ENCODE measurements at places on chromosomes 5 and 9.

GRCh38 chr5:172641359-172642050 is 442 bp downstream of the NEURL1B start:
- no peak for DNase-seq

DNA sequence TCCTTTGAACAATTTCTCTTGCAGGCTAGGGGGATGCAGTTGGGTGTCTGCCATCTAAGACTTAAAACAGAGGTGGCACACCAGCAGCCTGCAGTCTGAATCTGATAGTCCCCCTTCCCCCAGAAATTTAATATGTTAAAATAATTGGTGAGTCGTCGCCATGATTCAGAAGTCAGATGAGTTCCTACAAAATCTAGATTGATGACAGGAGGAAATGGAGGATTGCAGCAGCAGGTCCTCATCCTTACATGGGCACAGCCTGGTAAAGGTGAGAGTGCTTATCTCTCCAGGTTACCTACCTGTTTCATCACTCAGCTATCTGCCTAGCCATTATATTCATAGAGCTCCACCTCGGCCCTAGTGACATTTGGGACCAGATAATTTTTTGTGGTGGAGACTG is 112.3 kb downstream of the PCSK1 start:
- no peak for DNase-seq

DNA sequence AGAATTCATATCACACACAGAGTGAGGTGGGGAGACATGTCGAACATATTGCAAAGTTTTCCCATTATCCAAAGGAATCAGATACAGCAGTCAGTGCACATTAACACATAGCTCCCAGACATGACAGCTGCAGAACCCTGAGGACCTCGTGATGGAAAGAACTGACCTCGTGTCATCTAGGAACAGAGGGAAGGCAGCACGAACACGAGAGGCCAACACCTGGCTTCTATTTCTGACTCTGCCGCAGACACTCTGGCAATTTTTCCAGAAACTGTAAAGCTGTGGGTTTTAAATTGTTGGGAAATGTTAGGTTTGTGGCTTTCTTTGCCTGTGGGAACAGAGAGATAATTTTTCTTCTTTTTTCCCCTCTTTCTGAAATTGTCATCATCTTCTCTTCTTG is 315.0 kb upstream of the PIK3R1 start:
- no peak for DNase-seq

DNA sequence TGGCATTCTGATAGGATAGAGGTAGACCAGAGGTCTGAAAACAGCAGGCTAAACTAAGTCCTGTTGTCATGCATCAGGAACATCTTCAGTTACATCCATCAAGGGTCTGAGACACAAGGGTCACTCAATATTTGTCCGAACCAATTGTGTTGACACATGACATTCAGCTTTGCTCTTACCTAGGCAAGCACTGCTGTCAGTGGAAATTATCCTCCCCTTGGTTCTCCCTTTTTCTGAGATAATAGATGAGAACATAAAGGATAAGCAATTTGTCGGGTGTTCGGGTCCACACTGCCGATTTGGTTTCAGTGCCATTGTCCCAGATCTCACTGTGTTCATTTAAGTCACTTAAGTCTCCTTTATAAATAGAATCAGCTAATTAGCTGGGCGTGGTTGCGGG is 148.3 kb upstream of the MSX2 start:
- no peak for DNase-seq

- DNase-seq, result no peak
Observed at GRCh38 chr9:113947941-113948340, 71.8 kb downstream of the ZNF618 start.

- DNase-seq, result no peak
Observed at GRCh38 chr5:15783734-15784133, 283.8 kb downstream of the FBXL7 start.

- no peak for DNase-seq
Observed at GRCh38 chr9:86557063-86557766, 203.0 kb upstream of the TUT7 start.

GRCh38 chr5:65037831-65038815 is 269.4 kb downstream of the CWC27 start:
- DNase-seq, result no peak

- no peak for DNase-seq
Observed at GRCh38 chr9:70607926-70608325, 193.5 kb upstream of the KLF9 start.

- no peak for DNase-seq
Observed at GRCh38 chr5:110048491-110048890, 358.8 kb downstream of the MAN2A1 start.

DNA sequence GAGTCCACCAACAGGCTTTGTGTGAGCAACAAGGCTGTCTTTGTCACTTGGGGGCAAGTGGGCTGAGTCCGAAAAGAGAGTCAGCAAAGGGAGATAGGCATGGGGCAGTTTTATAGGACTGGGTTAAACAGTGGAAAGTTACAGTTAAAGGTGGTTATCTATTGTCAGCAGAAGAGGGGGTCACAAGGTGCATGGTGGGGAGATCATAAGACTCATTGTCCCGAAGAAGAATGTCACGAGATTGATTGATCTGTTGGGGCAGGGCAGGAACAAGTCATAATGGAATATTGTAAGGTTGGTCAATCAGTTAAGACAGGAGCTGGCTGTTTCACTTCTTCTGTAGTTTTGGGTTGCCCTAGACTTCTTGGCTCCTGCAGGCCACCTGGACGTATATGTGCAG is 7.6 kb upstream of the HMGCS1 start:
- DNase-seq, result no peak

GRCh38 chr9:131752231-131752884 is 12.5 kb upstream of the RAPGEF1 start:
- no peak for DNase-seq

DNA sequence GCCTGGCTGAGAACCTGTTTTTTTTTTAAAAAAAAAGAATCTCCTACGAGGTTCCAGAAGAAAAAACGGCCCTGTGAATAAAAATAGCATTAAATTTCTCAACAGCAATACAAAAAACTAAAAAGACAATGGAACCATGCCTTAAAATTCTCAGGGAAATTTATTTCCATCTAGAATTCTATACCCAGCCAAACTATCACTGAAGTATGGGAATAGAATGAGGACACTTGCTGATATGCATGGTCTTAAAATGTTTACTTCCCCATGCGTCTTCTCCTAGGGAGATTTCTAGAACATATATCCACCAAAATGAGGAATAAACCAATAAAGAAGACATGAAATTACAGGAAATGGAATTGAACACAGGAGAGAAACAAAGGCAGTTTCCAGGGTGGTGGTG is 16.5 kb upstream of the NSMF start:
- DNase-seq, result no peak

DNA sequence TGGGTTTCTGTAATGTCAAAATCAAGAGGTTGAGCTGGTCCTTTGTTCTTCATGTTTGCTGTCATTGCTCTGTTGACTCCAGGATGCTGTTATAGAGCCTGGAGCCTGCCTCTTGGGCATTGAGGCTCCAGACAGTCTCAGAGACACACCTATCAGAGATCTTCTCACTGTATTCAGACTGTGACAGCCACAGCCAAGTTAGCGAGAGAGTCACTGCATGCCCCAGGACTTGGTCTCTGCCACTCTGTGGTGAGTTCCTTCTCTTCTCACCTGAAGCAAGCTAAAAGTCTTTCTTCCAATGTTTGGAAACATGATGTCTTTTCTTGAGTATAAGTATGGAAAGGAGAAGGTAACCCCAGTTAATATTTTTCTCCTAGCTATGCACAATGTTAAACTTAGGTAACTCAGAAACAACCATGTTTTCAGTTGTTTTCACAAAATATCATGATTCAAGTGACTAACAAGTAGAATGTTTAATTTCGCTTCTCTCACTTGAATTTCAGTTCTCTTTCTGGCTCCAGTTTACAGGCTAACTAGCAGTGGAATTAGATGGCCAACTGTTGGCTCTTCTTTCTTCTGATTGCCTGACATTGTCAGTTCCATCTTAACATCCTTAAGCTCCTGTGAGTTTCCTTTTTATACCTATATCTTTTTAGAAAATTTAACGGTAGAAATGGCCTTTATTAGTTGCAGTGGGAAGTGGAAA is 20.6 kb upstream of the ZFYVE16 start:
- no peak for DNase-seq

- DNase-seq, result no peak
Observed at GRCh38 chr5:102511666-102512065, 12.9 kb upstream of the SLCO6A1 start.

DNA sequence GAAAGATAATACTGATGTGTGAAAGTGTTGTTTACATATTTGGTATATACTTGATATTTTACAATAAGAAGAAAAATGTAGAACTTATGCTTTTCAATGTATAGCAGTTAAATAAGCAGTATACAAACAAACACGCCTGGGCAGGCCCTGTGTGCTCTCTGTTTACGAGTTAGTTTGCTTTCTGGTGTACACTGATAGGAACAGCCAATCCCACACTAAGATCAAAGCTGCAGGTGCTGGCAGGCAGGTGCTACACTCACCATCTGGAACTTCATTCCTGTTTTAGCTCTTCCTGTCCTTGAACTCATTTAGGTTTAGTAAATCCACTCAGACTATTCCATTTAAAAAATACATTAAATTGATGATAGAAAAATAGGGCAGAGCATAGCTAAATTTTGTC is 614.7 kb upstream of the ST8SIA4 start:
- DNase-seq, result no peak

- no peak for DNase-seq
Observed at GRCh38 chr5:163509291-163509951, 4.0 kb downstream of the MAT2B start.

- DNase-seq, result no peak
Observed at GRCh38 chr5:34523387-34523726, 132.8 kb upstream of the RAI14 start.

DNA sequence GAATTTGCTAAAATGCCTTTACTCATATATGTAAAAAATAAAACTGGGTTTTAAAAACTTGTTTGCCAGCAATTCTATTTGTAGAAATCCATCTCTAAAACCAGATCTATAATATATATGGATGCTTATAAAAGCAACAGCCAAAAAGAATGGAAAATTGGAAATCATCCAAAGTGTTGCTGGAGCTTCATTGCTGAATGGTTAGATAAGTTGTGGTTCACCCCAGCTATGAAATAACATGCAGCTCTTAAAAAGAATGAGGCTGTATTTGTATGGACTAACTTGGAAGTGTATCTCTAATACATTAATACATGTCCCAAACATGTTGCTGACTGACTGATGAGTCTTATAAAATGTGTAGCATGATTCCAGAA is 76.2 kb downstream of the STK10 start:
- no peak for DNase-seq

DNA sequence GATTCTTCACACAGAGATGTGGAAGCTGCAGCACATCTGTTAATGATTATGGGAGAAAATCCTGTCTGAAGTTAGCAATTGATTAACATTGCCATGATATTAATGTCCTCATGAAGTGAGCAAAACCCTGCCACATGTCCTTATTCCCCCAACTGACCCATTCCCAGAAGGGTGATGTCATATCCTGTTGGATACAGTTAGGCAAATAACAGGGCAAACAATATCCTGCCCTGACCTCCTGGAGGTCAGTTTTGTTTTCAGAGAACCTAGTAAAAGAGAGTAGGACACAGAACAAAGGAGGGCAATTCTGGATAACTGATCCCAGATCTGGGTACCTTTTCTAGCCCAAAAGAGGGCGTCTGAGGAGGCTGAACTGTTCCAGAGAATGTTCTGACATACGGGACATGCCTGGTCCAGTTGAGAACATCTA is 11.0 kb downstream of the ABLIM3 start:
- DNase-seq, result no peak

DNA sequence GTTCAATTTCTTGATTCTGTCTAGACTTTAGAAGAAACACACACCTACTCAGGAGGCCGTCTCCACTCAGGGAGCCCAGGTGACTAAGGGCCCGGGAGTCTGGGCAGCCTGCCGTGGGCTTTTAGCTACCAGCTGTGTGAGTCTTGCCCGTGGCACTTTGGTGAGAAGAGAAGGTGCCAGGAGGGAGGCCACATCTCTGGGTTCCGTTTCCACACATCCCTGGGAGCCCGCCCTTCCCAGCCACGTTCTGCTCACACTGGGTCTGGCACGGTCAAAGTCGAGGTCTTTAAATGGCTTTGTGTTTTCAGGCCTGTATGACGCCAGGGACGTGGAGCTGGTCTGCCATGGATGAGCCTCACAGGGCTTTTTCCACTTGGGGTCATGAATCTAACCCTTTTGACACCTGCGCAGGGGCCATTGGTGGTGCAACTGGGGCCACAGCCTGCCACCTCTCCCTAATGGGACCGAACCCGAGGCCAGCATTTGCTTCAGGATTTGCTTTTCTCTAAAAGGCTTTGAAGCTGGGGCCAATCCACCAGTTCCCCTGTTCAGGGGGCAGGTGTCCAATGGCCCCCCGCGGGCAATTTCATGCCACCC is 17.2 kb upstream of the FCN2 start:
- no peak for DNase-seq

GRCh38 chr5:9447691-9448090 is 98.2 kb downstream of the SEMA5A start:
- no peak for DNase-seq

DNA sequence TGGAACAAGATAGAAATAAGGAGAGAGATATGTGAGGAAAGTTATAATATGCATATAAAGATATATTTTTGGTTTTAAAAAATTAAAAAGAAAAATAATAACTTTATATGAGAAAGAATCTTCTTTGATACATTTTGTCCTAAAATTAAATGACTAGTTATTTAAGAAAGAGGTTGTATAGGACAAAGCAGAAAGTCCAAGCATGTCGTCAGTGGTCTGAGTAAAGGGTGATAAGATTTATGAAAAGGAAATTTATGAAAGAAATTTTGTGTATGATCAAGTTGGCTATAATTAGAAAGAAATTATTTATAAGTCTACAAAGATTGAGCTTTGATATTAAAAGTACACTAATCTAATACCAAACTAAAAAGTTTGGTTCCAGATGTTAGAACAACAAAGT is 32.0 kb downstream of the GTF3C4 start:
- no peak for DNase-seq

- no peak for DNase-seq
Observed at GRCh38 chr5:33311893-33312292, 128.9 kb upstream of the TARS1 start.

DNA sequence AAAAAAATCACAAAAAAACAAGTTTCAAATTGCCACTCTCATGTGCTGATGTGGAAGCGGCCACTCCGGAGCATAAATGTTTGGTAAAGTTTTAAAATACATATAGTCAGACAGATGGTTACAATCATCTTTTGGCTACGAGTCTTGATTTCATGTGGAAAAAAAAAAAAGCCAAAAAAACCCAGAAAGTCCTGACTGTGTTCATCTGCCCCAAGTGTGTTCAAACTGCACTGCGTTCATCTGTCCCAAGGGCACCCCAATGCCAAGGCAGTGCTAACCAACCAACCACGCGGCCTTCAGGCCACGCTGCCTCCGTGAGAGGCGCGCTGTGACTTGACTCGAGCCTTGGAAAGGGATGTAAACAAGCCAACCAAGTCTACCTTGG is 127.1 kb downstream of the MYO10 start:
- DNase-seq, result no peak

DNA sequence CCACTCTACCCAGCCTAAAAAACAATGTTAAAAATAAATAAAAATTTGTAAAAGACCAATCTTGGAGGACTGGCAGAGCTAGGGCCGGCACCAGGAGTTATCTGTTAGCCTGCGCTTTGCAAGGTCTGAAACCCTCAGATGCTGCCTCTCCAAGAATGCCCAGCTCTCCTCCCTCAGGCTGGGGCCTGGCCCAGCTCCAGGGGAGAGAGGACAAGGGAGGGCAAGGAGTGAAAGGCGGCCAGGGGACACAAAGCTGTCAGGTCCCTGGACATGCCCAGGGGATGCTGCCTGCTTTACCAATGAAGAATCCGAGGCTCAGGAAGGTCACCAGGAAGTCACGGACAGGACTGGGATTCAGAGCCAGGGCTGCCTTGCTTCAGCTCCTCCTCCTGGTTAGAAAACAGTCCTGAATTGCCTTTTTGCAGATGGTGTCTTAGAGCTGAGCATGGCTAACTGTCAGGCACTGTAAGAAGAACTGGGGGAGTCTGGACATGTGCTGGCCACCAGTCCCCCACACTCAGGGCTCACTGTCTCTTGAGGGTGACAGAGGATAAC is 5.5 kb upstream of the N4BP3 start:
- DNase-seq, result no peak
